ENCODE measurements at places on chromosomes 7 and 10. TPM values are rescaled to one million over a fixed set of nuclear protein-coding genes. Genes with fewer than 3 reads are reported as not detected.

Gene TMEM130
- polyA plus RNA-seq = not detected

GRCh38 chr7:130943336-130943901, 209.4 kb upstream of the KLF14 start:
- peak; percentile 86 for DNase-seq

Gene COMMD3
- 53.5 TPM for polyA plus RNA-seq

Gene PPP1R17
- not detected for polyA plus RNA-seq

DNA sequence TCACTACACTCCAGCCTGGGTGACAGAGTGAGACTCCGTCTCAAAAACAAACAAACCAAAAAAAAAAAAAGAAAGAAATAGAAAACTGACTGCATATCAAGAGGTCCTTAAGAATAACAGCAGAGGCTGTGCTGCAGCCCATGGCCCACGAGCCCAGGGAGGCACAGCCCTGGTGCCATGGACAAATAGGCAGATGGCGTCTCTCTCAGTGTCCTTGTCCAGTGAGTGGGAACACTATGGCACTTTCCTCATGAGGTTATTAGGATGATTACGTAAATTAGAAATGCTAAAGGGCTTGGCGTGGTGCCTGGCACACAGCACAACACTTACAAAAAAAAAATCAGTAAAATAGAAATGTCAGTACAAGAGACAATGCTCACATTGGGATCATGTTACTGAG, 33.4 kb upstream of the PFKP start:
- DNase-seq = no peak

All from B cell (primary cell).